ENCODE measurements at places on chromosomes 1 and 21.

DNA sequence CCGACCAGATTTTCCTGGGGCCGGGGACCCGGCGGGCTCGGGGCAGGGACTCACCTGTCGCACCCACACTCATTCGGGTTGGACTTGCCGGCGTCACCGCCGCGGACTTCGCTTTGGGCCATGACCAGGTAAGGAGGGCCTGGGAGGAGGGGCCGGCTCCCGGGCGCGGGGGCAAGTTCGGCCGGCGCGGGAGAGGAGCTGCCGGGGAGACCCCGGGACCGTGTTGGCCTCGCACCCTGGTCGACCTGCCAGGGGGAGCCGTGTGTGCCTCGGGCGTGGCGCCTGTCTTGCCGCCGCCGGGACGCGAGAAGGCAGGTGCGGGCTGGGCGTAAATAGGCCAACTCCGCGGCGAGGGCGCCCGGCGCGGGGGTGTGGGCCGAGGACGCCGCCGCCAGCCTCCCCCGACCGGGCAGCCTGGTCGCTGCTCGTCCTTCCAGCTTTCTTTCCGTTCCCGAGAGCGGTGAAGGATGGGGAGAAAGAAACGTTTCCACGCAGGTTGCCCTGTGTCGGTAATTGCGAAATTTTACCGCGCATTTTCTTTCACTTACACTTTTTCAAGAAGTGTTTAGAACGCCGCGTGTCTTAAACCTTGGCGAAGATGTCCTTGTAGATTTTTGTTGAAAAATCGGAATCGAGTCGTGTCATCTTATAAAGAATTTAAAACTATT is 558 bp downstream of the USP1 start:
- DNase-seq, result peak; percentile 52

- DNase-seq, result no peak
Measured at GRCh38 chr1:19053486-19053885, 97.0 kb upstream of the IFFO2 start.

GRCh38 chr1:25954282-25954938 is 43.5 kb downstream of the PAFAH2 start:
- no peak for DNase-seq

DNA sequence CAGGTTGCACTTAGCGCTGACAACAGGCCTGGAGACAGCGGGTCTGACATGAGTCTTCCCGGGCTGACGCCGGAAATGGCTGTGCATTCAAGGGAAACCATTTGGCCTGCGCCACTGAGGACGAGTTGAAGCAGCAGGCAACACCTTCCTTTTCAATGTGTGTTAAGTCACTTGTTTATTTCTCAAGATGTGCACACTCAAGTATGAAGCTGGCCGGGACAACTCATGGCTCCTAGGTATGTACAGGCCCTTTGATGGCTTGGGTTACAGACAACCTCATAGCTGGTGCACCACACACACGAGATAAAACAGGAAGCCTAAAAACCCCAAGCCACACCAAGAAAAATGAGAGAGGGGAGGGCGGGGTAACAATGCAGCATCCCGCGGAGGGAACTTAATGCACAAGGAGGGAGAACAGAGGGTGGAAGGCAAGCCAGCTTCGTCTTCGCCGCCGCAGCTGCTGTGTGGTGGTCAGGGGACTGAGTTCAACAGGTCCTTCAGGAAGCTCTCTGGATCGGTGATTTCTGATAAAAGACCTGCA is 118.0 kb upstream of the IFFO2 start:
- no peak for DNase-seq

GRCh38 chr1:52139817-52140540 is 1.9 kb upstream of the ZFYVE9 start:
- DNase-seq, result peak; percentile 37

DNA sequence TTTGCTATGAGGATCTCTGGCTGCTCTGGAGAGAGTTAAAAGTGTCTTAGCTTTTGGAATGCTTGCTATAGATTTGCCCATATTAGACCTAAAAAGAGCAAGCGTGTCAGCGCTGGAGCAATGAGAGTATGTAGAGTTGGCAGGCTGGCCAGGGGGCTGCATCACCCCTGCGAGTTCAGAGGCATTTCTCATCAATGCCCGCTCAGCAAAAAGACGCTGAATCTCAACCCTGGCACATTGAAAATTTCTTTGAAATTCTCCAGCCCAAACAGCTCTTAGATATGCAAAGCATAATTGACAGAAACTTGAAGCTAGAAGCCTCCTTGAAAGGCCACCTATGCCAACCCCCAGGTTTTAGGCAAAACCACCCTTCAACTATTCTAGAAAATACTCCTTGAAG is 135.5 kb upstream of the F3 start:
- DNase-seq, result no peak

DNA sequence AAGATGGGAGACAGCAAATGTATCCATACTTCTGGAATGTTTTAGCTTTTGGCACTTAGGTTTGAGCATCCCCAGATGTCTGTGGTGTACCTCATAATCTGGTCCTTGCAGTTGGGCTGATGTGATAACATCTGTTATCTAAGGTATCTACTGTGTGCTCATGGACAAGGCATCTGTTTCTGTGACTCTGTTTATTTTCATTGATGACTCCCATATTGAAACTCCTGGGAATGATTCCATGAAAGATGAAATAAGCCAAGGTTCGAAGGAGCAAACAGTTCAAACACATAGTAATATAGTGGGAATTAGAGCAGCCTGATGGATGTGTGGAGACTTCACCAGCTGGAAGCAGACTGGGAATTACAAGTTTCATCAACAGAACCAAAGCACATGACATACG is 20.7 kb upstream of the TRIM45 start:
- no peak for DNase-seq

GRCh38 chr1:19495000-19495656 is 9.8 kb upstream of the CAPZB start:
- DNase-seq, result no peak

GRCh38 chr1:70990469-70991253 is 57.0 kb downstream of the PTGER3 start:
- no peak for DNase-seq

DNA sequence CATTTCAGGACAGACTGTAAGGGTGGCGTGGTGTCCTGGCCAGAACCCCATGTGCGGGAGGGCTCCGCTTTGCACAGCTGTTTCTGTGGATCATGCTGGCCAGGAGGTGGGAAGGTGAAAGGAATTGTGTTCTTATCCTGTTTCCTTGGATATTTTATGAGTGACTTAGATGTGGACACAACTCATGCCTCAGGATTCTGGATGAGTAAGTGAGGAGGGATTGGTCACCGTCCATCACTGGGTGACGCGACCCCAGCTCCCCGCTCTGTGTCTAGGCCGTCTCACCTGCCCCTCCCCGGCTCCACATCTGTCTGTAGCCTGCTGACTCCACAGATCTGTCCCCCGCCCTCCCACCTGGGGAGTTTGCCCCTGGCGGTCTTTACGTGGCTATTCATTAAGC is 48.8 kb downstream of the PIK3CD start:
- DNase-seq, result no peak

DNA sequence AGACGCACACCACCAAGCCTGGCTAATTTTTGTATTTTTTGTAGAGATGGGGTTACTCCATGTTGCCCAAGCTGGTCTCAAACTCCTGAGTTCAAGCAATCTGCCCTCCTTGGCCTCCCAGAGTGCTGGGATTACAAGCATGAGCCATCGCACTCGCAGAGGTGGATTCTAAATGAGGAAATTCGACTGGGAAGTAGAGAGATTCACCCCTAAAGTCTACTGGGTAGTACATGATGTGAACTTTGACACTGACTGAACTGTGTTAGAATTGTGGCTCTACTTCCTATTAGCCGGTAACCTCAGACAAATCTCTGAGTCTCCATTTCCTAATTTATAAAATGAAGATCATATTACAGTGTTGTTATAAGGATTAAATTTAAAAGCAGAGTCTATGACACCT is 276.0 kb upstream of the NR5A2 start:
- no peak for DNase-seq

GRCh38 chr1:158998781-158999161 is 10.9 kb upstream of the IFI16 start:
- DNase-seq, result peak; percentile 88

DNA sequence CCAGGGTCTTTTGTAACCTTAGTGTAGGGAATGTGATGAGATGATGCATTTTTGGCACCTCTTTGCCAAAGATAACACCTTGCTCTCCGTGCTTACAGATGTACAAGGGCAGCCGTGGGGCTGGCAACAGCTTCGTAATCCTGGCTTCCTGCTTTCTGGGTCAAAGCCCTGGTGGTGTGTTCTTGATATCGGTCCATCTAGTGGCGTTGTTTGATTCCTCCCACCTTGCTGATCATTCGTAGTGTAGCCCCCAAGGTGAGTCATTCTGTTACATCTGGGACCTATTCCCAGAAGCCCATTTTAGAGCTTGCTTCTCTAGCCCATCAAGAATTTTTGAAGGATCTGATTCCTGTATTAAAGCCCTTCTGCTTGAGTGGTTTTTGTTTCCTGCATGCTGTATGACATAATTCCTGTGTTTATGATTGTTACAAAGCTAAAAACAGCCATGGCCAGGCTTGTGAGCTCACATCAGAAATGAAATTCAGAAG is 7.0 kb upstream of the CCT8 start:
- DNase-seq, result no peak

GRCh38 chr1:208333676-208334075 is 89.5 kb upstream of the PLXNA2 start:
- DNase-seq, result no peak

- DNase-seq, result no peak
Measured at GRCh38 chr1:29651684-29652665, 415.7 kb downstream of the PTPRU start.

GRCh38 chr1:65311760-65312159 is 2.4 kb downstream of the DNAJC6 start:
- peak; percentile 20 for DNase-seq

DNA sequence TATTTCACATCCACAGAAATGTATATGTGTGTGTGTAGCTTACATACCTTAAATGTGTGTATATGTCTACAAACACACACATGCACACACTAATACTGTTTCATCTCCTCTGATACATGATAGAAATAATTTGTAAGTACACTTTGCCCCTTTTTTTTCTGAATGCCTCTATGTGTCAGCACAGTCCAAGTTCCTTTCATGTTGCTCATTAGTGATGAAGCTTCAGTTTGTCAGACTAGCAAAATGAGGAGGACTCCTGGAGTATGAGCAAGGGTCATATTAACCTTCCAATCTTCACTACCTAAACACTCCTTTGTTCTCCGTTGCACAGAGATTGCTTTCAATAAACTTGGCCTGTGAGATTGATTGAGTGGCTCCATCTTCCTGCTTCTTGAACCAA is 935.4 kb downstream of the MRPL39 start:
- no peak for DNase-seq

- DNase-seq, result no peak
Measured at GRCh38 chr1:14968251-14968851, 185.2 kb upstream of the TMEM51 start.
